ENCODE measurements at places on chromosomes 2 and 18. TPM values are rescaled to one million over a fixed set of nuclear protein-coding genes. Genes with fewer than 3 reads are reported as not detected.
A peak's percentile ranks its signal among the peaks of the same experiment; 100 is the strongest.

Gene ARHGEF4
- 4.8 TPM for total RNA-seq

Gene PIEZO2
- total RNA-seq = 5.3 TPM

GRCh38 chr2:162333968-162334367 lies 10.0 kb upstream of the GCA start:
- no peak for DNase-seq

DNA sequence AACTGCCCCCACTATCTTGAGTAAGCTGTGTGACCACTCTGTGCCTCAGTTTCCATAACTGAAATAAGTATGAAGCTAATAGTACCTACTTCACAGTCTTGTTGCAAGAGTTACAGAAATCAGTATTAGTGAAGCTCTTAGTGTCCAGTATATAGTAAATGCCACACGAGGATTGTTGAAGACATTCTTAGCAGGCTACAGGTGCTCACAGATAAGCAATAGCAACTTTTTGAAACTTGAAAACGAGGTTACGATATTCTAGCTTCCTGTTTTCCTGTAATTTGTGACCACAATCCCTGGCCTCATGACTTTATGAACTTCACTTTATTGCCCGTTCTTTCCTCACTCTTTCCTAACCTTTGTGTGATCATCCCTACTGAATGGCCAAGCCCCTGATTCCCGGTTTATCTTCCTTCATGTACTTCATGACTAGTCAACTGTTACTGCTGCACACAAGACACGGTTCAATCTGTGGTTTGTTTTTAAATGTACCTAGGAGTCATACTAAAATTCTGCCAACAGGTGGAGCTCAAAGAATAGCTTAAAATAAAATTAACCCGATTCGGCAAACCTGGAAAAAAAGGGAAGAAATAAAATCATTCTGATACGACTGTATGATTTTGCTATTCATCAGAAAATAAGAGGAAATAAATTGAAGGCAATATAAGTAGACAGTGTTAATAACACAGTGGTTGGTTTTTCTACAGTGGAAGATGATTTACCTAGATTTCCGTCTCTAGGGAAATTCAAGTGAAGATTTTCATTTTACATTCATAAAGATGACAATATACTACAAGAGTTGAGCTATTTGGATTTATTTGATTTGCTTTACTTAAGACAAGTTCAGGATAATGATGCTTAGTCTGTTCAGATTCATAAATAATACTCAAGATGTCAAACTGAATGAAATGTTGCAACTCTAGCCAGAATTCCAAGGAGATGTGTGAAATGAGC lies 38.1 kb upstream of the STAT1 start:
- DNase-seq = peak; percentile 40

DNA sequence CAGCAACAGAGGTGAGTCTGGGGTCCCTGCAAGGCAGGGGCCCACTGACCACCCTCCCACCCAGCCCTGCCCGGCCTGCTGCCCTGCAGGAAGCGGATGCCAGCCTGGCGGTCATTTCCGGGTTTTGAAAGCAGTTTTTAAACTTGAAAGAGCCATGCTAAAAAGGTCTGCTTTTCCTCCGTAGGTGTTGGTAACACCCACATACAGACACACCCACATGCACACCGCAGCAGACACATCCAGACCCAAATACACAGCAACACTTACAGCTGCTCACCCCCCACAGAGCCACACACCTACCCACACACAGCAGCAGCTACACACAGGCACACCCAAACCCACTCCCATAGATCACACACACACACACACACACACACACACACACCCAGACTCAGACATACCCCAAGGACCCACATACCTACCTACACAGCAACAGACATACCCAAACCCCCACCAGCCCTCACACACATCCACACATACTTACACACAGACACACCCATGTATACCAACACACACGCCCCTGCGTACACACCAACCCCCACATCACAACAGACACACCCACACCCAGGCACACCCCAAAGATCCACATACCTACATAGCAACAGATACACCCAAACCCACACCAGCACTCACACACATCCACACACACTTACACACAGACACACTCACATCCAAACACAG lies 7.6 kb downstream of the ZFP36L2 start:
- no peak for DNase-seq

- DNase-seq = peak; percentile 54
Measured at GRCh38 chr2:118388771-118389170, 300.5 kb downstream of the INSIG2 start.
